Activated T-helper 17 cell treated with anti-CD3 and anti-CD28 coated beads, Interleukin-2, amount 50 U/mL, for 72 hours (primary cell): ENCODE measurements at places on chromosomes 6 and 20. TPM values are rescaled to one million over a fixed set of nuclear protein-coding genes. Genes with fewer than 3 reads are reported as not detected.
A peak's percentile ranks its signal among the peaks of the same experiment; 100 is the strongest.

Gene RGS17
- total RNA-seq: not detected

DNA sequence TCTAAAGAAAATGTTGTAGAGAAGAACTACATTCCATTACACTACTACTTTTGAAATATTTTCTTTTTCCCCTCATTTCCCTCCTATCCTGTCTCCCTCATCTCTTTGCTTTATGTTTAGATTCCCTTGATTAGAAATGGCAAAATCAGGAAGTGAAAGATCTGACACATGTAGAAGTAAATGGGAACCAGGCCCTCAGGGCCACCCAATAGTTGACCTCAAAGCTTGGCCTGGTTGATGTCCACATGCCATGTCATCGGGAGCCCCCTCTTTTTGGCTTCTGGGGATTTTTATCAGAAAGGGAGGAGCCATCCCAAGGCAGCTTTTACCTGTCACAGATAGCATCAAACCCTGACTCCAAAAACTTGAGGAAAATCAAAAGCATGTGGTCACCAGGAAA lies 168.3 kb upstream of the ECI2 start:
- H3K27me3 ChIP-seq: peaks cover 8% of the 10 kb centered on the region
- H3K4me1 ChIP-seq: no peaks in the 10 kb centered on the region
- no peak overlapping the region for H3K4me3 ChIP-seq
- no peak for ATAC-seq
- H3K27ac ChIP-seq: no peak overlapping the region

DNA sequence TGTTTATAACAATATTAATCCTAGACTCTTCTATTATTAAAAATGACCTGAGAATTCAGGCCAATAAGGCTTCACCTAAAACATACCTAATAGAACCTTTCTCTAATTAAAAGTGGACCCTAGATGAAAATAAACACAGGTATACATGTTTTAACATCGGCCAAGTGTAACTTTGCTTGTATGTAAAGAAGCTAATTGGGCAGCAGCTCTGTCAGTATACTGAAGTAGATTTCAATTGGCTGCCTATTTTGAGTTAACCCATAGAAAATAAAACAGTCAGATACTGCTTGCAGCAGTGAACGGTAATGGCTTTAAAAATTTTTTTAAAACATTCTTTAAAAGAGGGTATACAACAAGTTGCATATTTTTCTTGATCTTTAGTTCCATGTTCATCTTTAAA lies 67.3 kb downstream of the PDSS2 start:
- H3K4me1 ChIP-seq: no peaks in the 10 kb centered on the region
- peaks cover 18% of the 10 kb centered on the region for H3K36me3 ChIP-seq
- no peak overlapping the region for H3K4me3 ChIP-seq
- ATAC-seq: no peak

Gene SIRPA
- 0.05 TPM for total RNA-seq

Gene TBX18
- total RNA-seq: not detected

Gene ASF1A
- 27.3 TPM for total RNA-seq

DNA sequence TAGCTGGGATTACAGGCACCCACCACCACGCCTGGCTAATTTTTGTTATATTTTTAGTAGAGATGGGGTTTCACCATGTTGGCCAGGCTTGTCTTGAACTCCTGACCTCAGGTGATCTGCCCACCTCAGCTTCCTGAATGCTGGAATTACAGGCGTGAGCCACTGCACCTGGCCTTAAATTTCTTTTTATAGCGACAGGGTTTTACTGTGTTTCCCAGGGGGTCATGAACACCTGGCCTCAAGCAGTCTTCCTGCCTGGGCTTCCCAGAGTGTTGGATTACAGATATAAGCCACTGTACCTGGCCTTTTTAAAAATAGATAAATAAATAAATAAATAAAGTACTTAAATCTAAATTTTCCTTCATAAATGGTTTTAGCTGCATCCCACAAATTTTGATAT lies 57.5 kb downstream of the LIN28B start:
- no peak overlapping the region for H3K4me3 ChIP-seq
- H3K36me3 ChIP-seq: no peaks in the 10 kb centered on the region
- no peaks in the 10 kb centered on the region for H3K4me1 ChIP-seq
- H3K27ac ChIP-seq: no peak overlapping the region

Gene TPD52L1
- total RNA-seq: 1.1 TPM

GRCh38 chr6:37850728-37851285 lies 31.3 kb downstream of the ZFAND3 start:
- H3K27ac ChIP-seq: no peak overlapping the region
- H3K27me3 ChIP-seq: no peaks in the 10 kb centered on the region
- peaks cover 19% of the 10 kb centered on the region for H3K4me1 ChIP-seq
- ATAC-seq: no peak
- no peak overlapping the region for H3K4me3 ChIP-seq

Gene EFCAB8
- total RNA-seq: 0.19 TPM

- peak overlapping the region; percentile 94 for H3K4me3 ChIP-seq
- no peaks in the 10 kb centered on the region for H3K36me3 ChIP-seq
- ATAC-seq: no peak
- H3K27me3 ChIP-seq: peaks cover 3% of the 10 kb centered on the region
These were observed 1.9 kb downstream of the KLHL32 start for GRCh38 chr6:96926425-96926824.

DNA sequence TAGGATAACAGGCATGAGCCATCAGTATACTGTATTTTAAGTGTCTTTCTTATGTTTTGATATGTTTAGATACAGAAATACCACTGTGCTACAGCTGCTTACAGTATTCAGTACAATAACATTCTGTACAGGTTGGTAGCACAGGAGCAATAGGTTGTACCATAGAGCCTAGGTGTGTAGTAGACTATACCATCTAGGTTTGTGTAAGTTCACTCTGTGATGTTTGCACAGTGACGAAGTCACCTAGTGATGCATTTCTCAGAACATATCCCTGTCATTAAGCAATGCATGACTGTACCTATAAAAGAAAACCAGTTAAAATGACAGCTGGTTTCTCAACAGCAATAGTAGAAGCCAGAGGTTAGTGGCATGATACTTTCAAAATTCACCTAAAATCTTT lies 3.0 kb upstream of the ZBTB24 start:
- peak overlapping the region; percentile 44 for H3K27ac ChIP-seq
- ATAC-seq: peak; percentile 24
- H3K4me3 ChIP-seq: no peak overlapping the region
- peaks cover 22% of the 10 kb centered on the region for H3K4me1 ChIP-seq
- peaks cover 17% of the 10 kb centered on the region for H3K36me3 ChIP-seq

DNA sequence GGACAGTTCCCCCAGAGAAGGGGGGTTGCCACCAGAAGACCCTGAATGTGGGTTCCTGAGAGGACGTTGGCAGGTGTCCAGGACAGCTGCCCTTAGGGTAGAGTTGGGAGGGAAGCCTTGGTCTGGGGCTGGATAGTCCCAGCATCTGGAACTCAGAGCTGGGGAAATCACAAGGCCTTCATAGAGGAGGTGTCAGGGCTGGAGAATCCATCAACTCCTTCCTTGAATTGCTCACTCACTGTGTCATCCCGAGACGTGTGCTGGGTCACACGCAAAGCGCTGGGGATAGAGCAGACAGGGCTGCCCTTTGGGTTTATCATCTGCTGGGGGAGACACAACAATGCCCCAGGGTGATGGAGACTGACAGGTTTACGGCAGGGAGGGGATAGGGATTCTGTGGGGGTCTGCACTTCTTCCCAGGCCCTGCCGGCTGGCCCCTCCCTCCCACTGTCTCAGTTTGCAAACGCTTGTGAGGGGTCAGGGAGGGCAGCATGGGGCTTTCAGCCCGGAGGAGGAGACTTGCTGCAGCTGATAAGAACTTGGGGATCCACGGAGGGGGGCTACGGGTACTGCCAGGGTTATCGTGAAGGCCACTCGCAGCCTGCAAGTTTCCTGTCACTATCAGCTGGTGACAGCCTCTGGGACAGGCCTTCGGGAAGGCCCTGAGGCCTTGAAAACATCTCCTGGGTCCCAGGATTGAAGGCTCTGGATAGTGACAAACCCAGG lies 18.6 kb downstream of the RBM38 start:
- no peaks in the 10 kb centered on the region for H3K27me3 ChIP-seq
- no peak for ATAC-seq
- peaks cover 6% of the 10 kb centered on the region for H3K4me1 ChIP-seq
- H3K4me3 ChIP-seq: no peak overlapping the region

DNA sequence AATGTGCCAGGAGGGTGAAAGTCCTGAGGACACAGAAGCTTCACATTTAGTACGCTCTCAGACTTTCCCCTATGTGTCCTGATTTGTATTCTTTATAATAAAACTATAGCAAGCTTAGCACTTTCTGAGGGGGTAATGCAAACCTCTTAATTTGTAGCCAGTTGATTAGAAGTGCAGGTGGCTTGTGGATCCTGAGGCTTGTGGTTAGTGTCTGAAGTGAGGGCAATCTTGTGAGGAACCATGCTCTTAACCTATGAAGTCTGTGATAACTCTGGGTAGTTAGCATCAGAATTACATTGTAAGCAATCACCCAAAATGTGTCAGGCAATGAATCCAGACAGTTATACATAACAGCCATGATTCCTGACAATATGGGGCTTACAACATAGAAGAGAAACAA lies 51.1 kb downstream of the LHFPL5 start:
- H3K36me3 ChIP-seq: peaks cover 100% of the 10 kb centered on the region
- H3K4me1 ChIP-seq: peaks cover 5% of the 10 kb centered on the region
- H3K27ac ChIP-seq: no peak overlapping the region
- no peak for ATAC-seq

Gene OR2H2
- total RNA-seq: not detected

DNA sequence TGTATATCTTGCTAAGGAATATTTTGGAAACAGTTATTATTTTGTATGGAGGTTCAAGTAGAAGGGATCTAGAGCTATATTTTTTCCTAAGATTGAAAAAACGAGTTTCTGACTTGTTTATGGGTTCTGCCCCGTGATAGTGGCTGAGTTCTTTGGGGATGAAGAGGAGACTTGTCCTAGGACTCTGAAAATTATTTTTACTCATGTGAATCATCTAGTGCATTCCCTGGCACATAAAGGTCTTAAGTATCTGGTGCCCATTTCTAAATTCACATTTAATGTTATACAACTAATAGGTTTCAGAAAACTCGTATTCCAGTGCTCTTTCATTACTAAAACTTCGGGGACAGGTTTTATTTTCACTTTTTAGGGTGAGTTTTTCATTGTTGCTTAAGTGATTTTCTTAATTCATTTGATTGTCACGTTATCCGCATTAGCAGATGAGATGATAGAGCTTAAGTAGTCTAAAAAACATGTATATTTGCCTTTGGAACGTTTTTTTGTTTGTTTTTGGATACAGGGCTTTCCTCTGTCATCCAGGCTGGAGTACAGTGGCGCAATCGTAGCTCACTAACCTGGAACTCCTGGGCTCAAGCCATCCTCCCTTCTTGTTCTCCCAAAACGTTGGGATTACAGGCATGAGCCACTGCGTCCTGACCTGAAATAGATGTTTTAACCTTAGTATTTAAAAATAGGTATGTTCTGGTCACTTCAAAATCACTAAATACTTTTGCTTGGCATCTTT lies 2.1 kb downstream of the NFYA start:
- H3K4me3 ChIP-seq: peak overlapping the region; percentile 88
- H3K27ac ChIP-seq: peak overlapping the region; percentile 92
- H3K27me3 ChIP-seq: no peaks in the 10 kb centered on the region
- peaks cover 78% of the 10 kb centered on the region for H3K36me3 ChIP-seq
- H3K4me1 ChIP-seq: peaks cover 28% of the 10 kb centered on the region
- ATAC-seq: no peak

Gene BPIFB1
- not detected for total RNA-seq

Gene RIPPLY2
- not detected for total RNA-seq

Gene COL9A1
- total RNA-seq: 0.17 TPM

DNA sequence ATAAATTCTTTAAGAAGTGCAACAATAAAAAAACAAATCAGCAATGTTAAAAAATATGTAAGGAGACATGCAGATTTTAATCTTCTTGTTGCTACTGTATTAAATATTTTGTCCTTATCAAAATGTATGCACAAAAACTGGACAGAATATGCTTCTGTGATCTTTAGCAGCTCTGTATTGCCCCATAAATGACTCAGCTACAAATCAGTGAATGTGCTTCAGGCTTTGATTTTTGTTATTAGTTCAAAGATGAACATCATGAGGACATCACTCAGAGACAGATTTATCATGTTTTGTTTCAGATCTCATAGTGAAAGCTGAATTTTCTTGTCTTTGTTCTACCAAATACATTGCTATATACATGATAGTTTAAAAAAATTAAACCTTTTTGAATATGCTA lies 312.4 kb downstream of the GRIK2 start:
- no peaks in the 10 kb centered on the region for H3K4me1 ChIP-seq
- H3K36me3 ChIP-seq: no peaks in the 10 kb centered on the region
- ATAC-seq: no peak
- H3K4me3 ChIP-seq: no peak overlapping the region

- H3K27me3 ChIP-seq: no peaks in the 10 kb centered on the region
- no peaks in the 10 kb centered on the region for H3K4me1 ChIP-seq
- ATAC-seq: no peak
- H3K27ac ChIP-seq: no peak overlapping the region
- H3K36me3 ChIP-seq: no peaks in the 10 kb centered on the region
These were observed 1107.3 kb upstream of the MAP3K7 start for GRCh38 chr6:91694016-91694654.

DNA sequence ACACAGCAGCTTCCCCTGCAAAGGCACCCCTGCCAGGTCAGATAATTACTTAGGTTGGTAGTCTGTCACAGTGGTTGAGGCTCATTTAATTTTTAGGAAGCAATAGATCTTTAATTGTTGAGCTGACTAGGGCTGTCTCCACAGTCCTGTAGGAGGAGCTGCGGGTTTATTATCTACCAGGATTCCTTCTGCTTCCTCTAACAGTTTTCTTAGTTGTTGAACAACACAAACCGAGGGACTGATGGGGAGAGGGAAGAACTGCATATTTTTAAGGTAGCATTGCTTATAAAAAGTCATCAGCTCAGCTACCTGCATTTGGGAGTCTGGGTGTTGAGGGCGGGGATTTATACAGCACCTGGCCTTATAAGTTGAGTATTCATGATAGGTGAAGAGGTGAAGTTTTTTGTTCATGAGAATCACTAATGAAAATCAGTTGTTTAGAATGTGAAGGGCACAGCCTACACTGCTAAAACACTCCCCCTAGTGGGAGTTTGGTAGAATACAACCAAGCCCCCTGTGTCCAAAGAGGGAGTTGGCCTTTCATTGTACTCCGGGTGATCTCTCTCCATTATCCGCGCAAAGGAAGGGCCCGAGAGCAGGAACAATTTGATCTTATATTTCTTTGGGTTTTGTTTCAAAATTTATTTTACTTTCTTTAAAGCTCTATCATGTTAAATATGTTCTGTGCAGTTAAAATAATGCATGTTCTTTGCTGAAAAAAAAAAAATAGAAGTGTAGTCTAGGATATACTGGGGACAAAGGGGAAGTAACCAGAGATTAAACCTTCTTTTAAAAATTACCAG lies 69.6 kb downstream of the SSR1 start:
- H3K4me1 ChIP-seq: peaks cover 13% of the 10 kb centered on the region
- H3K27me3 ChIP-seq: no peaks in the 10 kb centered on the region
- H3K36me3 ChIP-seq: peaks cover 54% of the 10 kb centered on the region
- ATAC-seq: peak; percentile 58
- H3K4me3 ChIP-seq: no peak overlapping the region
- H3K27ac ChIP-seq: peak overlapping the region; percentile 61

Gene KHDC1L
- total RNA-seq: not detected

GRCh38 chr6:165488624-165489295 lies 174.3 kb downstream of the PDE10A start:
- no peaks in the 10 kb centered on the region for H3K36me3 ChIP-seq
- no peak overlapping the region for H3K4me3 ChIP-seq
- H3K27me3 ChIP-seq: no peaks in the 10 kb centered on the region
- H3K27ac ChIP-seq: no peak overlapping the region

Gene ZNF311
- 0.35 TPM for total RNA-seq

GRCh38 chr6:133740816-133741215 lies 148.1 kb upstream of the TCF21 start:
- H3K36me3 ChIP-seq: no peaks in the 10 kb centered on the region
- H3K4me1 ChIP-seq: no peaks in the 10 kb centered on the region
- H3K27ac ChIP-seq: no peak overlapping the region
- no peaks in the 10 kb centered on the region for H3K27me3 ChIP-seq

- H3K4me1 ChIP-seq: peaks cover 45% of the 10 kb centered on the region
- peaks cover 29% of the 10 kb centered on the region for H3K27me3 ChIP-seq
- no peak for ATAC-seq
These were observed 64.7 kb upstream of the NFATC2 start for GRCh38 chr20:51607170-51607569.
